ENCODE measurements at places on chromosomes 2 and 18. TPM values are rescaled to one million over a fixed set of nuclear protein-coding genes. Genes with fewer than 3 reads are reported as not detected.

Gene SAG
- total RNA-seq, result not detected

Gene EFR3B
- 0.66 TPM for total RNA-seq

Gene TMEFF2
- not detected for total RNA-seq

Gene TOGARAM2
- 6.4 TPM for total RNA-seq

- peak; percentile 39 for DNase-seq
These were observed 130.3 kb upstream of the CXCR4 start for GRCh38 chr2:136248242-136248641.

GRCh38 chr2:195603998-195604397 is 53.0 kb upstream of the SLC39A10 start:
- no peak for DNase-seq

GRCh38 chr2:118325321-118325955 is 237.2 kb downstream of the INSIG2 start:
- no peak for DNase-seq

- no peak for DNase-seq
These were observed 39.9 kb upstream of the REG3G start for GRCh38 chr2:78985558-78985957.

DNA sequence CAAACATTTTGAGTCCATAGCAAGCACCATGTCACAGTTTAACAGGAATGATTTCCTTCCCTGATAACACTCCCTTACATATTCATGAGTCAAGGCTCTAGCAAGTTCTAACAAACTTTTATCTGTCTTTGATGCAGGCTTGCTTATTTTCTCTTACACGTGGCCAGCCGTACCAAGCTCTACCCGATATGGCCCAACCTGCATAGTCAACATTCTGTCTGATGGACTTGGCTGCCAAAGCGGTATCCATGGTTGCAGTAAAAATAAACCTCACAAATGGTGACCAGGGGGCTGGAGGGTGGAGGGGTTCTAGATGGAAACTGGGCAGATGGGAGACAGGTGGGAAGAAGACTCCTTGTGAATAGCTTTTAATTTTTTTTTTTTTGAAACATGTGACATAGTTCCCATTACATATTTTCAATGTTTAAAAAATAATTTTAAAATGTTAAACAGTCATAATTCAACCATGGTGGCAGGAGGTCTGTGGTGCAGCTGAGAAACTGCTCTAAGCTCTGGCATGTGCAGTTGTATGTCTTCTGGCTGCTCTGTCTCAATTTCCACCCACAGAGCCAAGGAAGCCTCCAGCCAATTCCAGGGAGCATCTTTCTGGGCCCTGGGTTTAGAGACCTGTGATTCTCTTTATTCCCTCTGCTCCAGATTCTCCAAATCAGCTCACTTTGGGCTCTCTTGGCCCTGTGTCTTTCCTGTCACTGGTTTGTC is 20.7 kb upstream of the CXCR1 start:
- DNase-seq, result no peak

GRCh38 chr18:74274700-74275099 is 17.1 kb downstream of the CYB5A start:
- DNase-seq, result no peak

GRCh38 chr18:56475250-56475649 is 163.1 kb downstream of the TXNL1 start:
- DNase-seq, result no peak

GRCh38 chr18:43830947-43831346 is 553.7 kb upstream of the SYT4 start:
- DNase-seq, result no peak

DNA sequence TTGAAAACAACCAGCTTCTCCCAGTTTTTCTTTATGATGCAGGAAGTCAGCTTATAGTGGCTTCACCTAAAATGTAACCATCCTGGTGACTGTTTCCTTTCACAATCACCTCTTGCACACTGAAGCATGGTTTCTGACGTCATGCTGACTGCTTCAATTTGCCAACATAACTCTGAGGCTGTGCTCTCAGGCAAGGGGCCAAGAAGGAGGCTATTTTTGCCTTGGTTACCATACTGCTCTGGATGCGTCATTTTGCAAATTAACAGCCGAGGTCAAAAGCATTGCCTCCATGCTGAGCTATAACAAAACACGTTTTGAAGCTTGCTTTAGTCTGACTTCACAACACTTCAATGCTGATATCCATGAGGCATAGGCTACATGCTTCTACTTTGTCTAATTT is 397.8 kb downstream of the METTL4 start:
- no peak for DNase-seq

DNA sequence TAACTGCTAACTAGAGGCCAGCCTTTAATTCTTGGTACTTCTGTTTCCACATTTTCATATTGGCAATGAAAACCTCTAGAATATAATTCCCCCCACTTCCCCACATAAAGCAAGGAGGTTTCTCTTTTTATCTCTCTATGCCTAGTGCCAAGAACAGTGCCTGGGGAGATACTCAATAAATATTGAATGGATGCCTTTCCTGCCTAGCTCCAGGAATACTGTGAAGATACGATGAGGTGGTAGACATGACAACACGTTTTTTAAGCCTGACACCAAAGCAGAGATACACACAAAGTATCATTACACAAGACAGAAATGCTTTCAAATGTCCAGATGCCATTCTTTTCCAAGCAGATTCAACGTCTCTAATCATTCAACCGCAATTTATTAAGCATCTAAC is 535.5 kb downstream of the XIRP2 start:
- DNase-seq, result no peak

GRCh38 chr18:42425025-42425424 is 470.0 kb downstream of the PIK3C3 start:
- DNase-seq, result no peak

- DNase-seq, result no peak
These were observed 7.0 kb downstream of the ASIC4 start for GRCh38 chr2:219521066-219521880.

- DNase-seq, result no peak
These were observed 340 bp downstream of the SLC40A1 start for GRCh38 chr2:189580241-189580651.

DNA sequence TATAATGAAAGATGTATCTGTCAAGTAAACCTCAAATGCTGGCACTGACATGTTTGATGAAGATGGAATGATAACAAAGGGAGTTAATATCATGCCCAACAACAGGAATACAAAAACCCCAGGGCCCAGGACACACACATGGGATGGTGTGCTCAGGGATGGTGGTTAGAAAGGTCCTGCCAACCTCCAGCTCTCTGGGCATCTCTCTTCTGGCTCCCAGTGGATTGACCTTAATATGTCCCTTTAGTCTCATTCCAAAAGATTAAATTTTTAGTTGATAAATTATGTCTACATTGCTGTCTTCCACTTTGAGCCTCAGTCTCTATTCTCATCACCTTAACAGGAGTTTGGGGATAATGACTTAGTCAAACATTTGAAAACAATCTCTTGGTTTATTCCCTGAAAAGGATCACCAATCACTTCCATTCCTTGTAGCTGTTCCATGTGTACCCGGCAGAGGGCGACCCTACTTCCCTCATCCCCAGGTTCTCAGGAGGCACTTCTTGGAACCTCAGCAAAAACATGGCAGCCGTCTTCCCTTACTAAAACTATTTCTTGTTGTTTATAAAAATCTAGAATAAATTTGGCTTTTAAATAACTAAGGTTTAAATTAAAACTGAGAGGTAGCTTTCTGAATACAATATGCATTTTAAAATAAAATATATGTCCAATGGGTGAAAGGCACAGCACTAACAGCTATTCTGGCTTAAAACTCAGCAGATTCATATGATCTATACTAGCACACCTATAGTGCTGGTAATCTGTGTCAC is 29.6 kb downstream of the MCEE start:
- DNase-seq, result peak; percentile 24

DNA sequence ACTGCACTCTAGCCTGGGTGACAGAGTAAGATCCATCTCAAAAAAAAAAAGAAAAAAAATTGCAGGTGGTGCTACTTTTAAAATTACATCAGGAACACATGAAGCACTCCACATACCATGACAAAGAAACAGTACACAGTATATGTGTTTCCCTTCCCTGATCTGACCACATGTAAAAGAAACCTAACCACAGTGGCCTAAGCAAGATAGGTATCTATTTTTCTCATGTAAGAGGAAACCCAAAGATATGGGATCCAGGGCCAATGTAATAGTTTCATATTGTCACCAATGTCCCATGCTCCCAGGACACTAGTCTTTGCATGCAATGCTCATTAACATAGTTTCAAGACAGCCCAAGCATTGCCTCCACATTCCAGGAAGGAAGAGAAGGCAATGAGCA is 99.9 kb downstream of the DYM start:
- DNase-seq, result no peak

DNA sequence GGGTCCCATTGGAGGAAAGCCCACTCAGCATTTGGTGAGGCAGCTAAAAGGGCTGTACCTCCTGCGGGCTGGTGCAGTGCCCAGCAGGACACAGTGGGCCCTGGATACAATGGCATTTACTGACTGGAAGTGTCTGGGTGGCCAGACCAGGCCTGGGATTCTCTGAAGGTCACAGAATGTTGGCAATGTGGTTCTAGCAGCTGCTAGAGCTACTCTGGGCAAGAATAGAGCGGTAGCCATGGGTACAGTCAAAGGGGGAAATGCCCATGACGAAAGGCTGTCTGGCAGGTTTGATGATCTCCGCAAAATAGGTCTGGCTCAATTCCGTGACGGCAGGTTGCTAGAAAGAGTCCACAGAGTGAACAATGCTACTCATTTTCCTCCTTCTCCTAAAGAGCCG is 241.8 kb downstream of the AFF3 start:
- DNase-seq, result peak; percentile 13

DNA sequence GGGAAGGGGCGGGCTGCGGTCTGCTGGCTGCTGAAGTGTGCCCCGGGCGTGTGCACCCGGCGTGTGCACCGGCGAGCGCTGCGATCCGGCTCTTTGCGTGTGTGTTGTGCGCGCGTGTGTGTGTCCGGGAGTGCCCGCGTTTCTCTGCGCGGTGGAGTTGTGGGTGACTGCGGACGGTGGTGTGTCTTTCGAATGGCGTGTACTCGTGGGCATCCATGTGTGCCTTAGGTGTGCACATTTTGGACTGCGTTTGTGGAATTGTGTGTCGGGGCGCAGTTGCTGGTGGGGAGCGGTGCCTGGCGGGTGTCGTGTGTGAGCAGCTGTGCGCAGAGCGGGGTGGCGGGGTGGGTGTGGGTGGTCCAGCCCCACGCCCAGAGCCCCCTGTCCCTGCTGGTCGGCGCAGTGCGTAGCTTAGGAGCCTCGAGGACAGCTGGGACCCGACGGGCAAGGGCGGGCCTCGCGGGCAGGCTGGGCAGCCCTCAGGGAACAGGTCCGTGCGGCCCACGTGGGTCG is 533 bp downstream of the HPCAL1 start:
- no peak for DNase-seq

DNA sequence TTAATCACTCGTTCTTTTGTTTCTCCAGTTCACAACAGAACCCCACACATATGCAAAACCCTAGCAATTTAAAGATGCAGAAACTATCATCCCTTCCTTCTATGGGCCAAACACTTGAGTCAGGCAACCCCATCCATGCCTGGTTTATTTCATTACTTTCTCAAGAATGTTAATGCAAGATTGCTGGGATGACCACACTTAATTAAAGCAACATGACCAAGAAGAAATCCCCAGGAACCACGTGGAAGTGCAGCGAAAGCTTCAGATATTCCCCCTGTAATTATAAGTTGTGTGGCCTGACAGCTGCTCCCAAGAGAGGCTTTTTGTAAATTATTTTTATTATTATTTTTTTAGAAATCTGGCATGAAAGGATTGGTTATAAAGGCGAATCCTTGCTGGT is 246.2 kb upstream of the ID2 start:
- DNase-seq, result no peak

GRCh38 chr2:158586491-158586890 is 129.7 kb downstream of the PKP4 start:
- DNase-seq, result no peak

DNA sequence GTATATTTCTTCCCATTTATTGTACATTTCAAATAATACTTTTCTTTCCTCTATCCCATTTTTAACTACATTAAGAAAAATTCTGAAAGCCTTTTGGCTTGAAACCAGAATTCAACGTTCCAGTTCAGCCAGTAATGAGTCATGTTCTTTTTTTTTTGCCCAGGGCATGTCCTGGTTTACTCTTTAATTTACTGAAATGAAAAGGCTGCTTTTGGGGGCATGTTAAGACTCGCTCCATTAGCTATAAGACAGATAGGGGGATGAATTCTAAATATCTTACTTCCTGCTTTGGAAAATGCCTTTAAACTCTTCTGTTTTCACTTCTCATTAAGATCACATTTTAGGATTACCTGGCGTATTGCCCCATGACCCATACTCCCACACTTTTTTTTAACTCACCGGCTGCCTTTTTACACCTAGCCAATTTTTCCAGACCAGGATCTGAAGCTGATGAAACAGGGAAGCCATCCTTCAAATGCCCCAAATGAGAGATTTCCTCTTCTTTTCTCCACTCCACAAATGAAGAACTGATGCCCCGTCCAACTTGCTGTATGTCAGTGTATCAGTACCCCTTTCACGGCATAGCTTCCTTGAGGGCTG is 585 bp downstream of the ABCA12 start:
- no peak for DNase-seq

- DNase-seq, result no peak
These were observed 66.9 kb upstream of the NCKAP5 start for GRCh38 chr2:133635131-133635530.
